ENCODE measurements at places on chromosomes 6 and 20.

DNA sequence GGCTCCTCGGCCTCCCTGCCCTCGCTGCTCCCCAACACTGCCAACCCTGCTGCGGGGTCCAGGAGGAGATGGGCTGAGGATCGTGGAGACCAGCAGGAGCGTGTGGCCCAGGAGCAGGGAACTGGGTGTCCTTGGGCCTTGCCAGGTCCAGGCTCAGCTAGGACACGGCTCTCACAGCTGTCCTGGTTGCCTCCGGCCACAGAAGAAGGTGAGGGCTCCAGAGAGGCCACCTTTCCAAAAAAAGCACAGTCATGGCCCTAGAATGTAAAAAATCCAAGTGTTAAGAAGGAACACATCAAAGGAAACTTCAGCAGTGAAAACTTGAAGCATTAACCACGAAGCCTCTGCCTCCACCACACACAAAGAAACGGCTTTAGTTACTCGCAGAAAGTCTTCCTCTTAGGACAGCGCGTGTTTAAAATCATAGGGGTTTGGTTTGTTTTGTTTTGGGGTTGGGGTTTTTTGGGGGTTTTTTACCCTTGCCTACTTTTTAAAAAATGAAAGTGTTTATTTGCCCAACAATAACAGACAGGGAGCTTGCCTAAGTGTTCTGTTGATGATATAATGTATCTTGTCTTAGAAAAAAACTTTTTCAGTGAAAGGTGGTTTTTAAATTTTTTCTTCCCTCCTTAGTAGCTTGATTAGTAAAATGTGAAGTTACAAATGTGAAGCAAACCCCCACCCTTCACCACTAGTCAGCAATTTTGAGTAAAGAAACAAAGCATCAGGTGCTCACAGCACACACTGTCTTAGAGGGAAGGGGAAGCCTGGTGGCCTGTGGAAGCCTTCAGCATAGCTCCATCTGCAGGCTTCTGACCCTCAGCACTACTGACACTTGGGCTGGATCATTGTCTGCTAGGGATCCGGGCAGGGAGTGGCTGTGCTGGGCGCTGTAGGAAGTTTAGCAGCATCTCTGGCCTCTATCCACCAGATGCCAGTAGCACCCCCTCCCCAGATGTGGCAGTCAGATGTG lies 60.0 kb downstream of the PTPN1 start:
- peak; percentile 44 for DNase-seq

DNA sequence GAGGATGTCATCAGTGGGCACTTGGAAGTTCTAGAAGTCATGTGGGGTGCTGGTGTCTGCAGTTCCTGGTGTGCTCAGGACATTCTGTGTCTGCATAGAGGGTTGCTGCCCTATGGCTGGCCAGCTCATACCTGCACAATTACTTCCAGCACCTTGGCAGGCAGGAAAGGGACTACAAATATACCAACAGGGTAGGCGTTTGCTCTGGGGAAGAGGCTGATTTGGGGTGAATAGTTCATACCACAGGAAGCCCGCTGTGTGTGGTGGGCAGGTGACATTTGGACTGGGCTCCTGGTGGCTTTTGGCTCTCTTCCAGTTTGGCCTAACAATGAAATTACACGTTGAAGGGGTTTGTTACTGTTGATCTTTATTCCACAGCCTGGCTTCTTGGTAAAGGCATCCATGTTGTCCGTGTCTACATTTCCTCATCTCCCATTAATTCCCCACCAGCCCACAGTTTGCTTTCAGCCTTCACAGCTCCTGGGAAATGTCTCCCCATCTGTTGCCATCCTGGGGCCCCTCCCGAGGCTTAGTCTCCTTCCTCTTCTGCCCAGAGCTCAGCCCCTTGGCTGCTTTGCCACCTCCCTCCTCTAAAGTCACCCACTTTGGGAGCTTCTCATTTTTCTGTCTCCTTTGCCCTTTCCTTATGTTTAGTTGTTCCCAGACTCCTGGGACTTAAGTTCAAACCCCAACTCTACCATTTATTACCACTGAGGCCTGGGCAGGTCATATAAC lies 88.1 kb downstream of the RSPH3 start:
- DNase-seq = peak; percentile 32

DNA sequence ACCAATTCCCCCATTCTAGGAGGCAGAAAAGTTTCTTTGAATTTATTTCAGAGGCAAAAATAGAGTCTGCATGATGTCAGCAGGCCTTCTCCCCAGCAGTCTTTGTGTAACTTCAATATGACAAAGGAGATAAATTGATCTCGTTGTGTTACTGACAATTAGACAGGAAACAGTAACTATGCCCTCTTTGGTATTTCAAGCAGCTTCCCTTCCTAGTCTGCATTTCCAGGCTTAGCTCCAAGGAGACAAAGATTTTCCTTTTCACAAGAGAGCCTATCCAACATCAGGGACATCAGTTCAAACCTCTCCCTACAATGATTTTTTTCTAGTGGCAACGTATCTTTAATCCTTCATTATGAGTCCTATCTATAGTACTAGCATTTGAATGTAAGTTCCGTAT lies 245.9 kb upstream of the HSF2 start:
- DNase-seq = no peak

DNA sequence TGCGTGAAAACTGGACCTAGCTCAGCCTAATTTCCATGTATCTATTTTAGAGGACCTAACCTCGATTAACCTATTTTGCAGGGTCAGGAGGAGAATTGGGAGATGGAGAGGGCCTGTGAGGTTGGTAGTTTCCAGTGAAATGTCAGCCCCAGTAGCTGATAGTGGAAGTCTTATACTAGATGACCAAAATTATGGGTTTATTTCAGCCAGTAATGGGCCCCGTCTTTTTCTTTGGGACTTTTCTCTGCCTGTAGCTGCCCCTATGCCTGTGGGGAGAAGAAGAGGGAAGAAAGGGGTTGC lies 37.8 kb downstream of the RREB1 start:
- DNase-seq = no peak

DNA sequence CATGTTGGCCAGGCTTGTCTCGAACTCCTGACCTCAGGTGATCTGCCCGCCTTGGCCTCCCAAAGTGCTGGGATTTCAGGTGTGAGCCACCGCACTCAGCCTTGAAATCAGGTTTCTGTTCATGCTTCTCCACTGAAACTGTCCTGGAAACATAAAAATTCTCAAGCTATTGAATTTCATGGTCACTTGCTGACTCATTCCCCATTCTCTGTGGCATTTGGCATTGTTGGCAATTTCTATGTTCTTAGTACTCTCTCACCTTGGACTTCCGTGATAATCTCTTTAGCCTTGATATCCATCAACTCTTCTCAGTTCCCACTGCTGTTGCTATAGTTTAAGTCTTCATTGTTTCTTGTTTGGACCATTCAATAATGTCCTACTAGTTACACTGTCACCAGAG lies 6.2 kb downstream of the SEL1L2 start:
- no peak for DNase-seq

GRCh38 chr20:59017493-59018231 lies 1.6 kb upstream of the TUBB1 start:
- DNase-seq = no peak

DNA sequence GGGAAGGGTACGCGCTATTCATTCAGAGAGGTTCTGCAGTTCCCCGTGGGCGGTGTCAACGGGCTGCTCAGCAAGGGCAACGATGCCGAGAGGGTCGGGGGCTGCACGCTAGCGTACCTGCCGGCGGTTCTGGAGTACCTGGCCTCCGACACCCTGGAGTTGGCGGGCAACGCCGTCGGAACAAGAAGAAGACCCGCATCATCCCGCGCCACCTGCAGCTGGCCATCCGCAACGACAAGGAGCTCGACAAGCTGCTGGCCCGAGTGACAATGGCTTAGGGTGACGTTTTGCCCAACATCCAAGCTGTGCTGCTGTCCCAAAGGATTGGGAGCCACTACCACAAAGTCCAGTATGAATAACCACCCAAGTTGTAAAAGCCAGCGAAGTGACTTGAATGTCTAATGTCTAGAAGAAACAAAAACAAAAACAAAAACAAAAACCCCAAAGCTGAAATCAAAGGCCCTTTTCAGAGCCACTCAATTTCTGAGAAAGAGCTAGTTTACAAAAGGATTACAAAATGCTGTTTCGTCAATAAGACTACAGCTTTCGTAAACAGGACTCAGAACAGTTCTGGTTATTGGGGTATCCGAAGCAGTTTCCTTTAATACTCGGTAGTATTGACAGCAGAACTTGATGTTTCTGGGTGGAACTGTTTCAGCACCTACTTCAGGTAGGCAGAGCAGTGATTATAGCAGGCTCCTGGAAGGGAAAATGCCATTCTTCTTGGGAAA lies 21.9 kb upstream of the SLC17A4 start:
- DNase-seq = no peak

GRCh38 chr20:19826179-19826914 lies 68.3 kb downstream of the RIN2 start:
- DNase-seq = no peak

DNA sequence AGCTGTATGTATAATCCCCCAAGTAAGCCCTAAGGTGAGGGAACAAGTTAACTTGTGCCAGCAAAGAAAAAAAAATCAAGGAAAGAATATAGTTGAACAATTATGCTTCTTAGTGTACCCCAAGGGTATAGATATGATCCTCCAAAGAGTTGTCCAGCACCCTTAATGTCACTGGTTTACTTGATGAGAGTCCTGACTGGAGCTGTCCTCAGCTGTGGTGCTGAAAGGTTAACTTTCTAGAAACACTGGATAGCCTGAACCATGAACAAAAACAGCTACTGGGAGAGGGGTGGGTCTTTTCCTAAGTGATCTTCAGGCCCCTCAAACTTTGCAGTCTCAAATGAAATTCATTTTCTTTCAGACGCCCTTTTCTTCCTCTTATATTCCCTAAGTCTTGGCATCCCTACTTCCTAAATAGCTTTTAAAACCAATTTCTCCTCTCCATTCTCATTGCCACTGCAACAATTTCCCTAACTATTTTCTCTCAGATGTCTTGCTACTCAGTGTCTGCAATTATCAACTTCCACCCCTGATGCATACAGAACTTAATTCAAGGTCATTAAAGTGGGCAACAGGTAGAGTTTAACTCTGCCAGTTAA lies 83.5 kb upstream of the PROKR2 start:
- no peak for DNase-seq

- DNase-seq = no peak
Observed at GRCh38 chr6:81614292-81614691, 138.2 kb downstream of the TENT5A start.

DNA sequence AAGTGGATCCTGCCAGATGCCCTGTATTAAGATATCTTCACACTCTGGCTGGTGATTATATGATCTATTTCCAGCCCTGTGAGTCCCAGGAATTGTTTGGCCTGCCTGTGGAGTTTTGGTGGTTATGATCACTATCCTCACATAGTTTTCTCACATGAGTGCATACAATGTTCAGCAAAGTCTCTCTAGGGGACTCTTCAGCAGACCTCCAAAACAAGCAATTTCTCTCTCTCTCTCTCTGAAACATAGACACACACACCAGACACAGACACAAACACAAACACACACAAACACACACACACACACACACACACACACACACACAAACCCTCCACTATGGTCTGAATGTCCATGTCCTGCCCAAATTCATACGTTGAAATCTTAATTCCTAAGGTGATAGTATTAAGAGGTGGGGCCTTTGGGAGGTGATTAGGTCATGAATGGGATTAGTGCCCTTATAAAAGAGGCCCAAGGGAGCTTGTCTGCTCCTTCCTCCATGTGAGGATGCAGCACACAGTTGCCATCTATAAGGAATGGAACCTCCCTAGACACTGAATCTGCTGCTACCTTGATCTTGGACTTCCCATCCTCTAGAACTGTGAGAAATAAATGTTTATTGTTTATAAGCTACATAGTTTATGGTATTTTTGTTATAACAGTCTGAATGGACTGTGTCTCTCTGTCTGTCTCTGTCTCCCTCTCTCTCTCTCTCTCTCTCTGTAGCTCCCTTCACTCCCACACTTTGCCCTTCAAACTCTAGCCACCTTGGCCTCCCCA lies 22.0 kb upstream of the SYNJ2 start:
- DNase-seq = no peak

DNA sequence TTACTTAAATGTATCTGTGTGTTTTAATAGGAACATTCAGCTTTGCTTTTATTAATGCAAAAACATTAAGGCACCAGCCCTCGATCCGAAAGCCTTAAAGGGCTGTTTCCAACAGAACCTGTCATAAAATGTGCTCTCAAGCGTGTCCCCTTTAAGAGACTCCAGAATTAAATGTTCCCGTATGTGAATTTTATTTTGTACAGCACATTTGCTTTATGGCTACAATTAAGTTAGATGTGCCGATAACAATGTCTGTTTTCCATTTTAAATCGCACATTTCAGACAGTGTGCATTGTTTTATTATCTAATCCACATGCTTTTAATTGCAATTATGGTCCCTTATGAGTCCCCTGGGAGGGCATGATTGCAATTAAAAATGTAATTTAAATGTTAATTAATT lies 198.9 kb downstream of the TSHZ2 start:
- no peak for DNase-seq

DNA sequence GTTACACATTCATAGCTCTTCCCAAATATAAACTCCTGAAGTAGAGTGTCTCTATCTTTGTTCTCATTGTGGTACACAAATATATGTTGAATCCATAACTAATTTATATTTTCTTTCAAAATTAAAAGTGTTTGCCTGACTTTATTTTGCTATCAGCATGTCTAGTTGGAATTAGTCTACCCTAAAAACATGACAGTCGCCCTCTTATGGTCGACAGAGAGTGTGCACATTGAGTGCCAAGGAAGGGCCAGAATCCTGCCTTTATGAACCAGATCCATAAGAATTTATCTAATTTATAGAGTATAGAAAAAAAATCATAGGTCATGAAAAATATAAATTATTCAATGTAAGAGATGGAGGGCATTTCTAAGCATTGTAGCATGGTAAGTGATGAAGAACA lies 12.3 kb upstream of the DEFB112 start:
- no peak for DNase-seq

DNA sequence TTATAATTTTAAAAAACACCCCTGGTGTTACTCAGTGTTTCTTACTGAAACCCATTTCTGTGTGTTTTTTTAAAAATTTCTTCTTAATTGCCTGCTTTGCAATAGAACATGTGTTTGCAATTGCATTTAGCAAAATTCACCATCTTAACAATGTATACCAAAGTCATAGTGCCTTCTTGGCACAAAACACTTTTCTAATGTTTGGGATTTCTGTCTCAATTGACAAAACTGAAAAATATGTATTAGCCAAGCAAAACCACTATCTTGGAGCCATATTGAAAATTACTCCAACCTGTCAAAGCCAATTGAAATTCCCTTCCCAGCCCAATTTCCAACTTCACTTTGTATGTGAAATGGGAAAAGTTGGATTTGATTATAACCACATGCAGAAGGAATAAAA lies 88.4 kb upstream of the RSPO3 start:
- DNase-seq = no peak

- DNase-seq = no peak
Observed at GRCh38 chr6:113439866-113440265, 417.3 kb upstream of the MARCKS start.

GRCh38 chr20:38134427-38135270 lies 30.4 kb downstream of the TGM2 start:
- DNase-seq = no peak

GRCh38 chr6:137202078-137202477 lies 17.1 kb downstream of the IFNGR1 start:
- peak; percentile 21 for DNase-seq

- DNase-seq = no peak
Observed at GRCh38 chr20:42895020-42895419, 294.7 kb downstream of the PTPRT start.
